ENCODE measurements at places on chromosomes 7 and 10. TPM values are rescaled to one million over a fixed set of nuclear protein-coding genes. Genes with fewer than 3 reads are reported as not detected.

GRCh38 chr10:95693071-95693667, 558 bp downstream of the TCTN3 start:
- DNase-seq: peak; percentile 14

- DNase-seq: no peak
Measured at GRCh38 chr7:95028683-95029082, 121.3 kb downstream of the PPP1R9A start.

The PIP gene
- total RNA-seq: not detected

The HTR5A gene
- total RNA-seq: not detected

GRCh38 chr10:112376396-112376790, 2.5 kb downstream of the ACSL5 start:
- no peak for DNase-seq

The AGK gene
- 45.3 TPM for total RNA-seq

DNA sequence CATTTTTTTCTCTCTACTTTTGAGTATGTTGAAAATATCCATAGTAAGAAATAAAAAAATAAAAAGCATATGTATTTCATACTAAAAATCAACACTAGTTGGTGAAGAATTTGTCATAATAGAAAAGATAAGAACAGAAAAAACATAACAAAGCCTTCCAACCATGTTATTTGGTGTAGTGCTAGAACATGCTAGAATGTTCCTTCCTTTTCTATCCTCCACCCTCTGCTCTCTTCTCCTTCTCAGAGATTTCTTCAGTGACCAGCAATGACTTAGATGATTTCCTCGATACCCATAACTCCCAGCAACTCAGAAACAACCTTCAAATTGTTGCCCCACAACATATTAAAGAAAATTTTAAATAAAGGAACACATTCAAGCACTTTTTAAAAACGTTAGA, 2.6 kb downstream of the ZC3HAV1 start:
- no peak for DNase-seq

DNA sequence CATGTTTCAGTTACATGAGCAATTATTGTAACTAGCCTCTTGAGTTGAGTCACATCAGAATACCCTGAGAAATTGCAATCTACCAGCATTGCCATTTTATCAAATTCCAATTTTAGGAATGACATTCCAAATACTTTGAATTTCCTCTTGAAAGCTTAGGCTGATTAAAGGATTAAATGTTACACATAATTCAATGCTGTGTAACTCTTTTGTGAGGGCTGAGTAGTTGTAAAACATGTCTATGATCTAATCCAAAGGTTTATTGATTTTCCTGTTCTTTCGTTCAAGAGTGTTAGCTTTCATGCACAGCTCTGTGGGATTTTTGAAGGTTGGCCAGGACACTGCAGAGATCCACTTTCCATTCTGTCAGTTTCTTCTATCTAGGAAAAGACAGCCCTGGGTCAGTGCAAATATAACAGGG, 193.1 kb downstream of the SORCS1 start:
- no peak for DNase-seq
